Caco-2 (cell line): ENCODE measurements at places on chromosomes 3 and 15. TPM values are rescaled to one million over a fixed set of nuclear protein-coding genes. Genes with fewer than 3 reads are reported as not detected.

- no peak within 1 kb of the TSS for H3K4me3 ChIP-seq
- no peak within 1 kb of the TSS for H3K27ac ChIP-seq
- H3K36me3 ChIP-seq = no peaks in the 10 kb centered on the region
- H3K27me3 ChIP-seq = no peaks in the 10 kb centered on the region
- no peak for DNase-seq
Observed at GRCh38 chr3:46370839-46371518, at the start of gene CCR5. TSS of gene CCR5 (plus strand) at chr3:46370946. CDS start at chr3:46372903, 1,957 bp downstream.

The PCLAF gene
- 93.7 and 96.9 TPM in 2 replicates for total RNA-seq

GRCh38 chr15:79257454-79257853 is 25.1 kb upstream of the ANKRD34C start:
- no peak overlapping the region for H3K27ac ChIP-seq
- no peaks in the 10 kb centered on the region for H3K4me1 ChIP-seq
- H3K27me3 ChIP-seq = no peaks in the 10 kb centered on the region
- H3K36me3 ChIP-seq = no peaks in the 10 kb centered on the region

The CCDC33 gene
- total RNA-seq = not detected in 2 replicates

- no peak overlapping the region for H3K4me3 ChIP-seq
- peaks cover 2% of the 10 kb centered on the region for H3K4me1 ChIP-seq
- H3K27me3 ChIP-seq = no peaks in the 10 kb centered on the region
- no peak overlapping the region for H3K27ac ChIP-seq
Observed at GRCh38 chr3:189507856-189508255, 123.3 kb upstream of the TP63 start.

The ADPRH gene
- total RNA-seq = 2.8 TPM in 2 replicates

DNA sequence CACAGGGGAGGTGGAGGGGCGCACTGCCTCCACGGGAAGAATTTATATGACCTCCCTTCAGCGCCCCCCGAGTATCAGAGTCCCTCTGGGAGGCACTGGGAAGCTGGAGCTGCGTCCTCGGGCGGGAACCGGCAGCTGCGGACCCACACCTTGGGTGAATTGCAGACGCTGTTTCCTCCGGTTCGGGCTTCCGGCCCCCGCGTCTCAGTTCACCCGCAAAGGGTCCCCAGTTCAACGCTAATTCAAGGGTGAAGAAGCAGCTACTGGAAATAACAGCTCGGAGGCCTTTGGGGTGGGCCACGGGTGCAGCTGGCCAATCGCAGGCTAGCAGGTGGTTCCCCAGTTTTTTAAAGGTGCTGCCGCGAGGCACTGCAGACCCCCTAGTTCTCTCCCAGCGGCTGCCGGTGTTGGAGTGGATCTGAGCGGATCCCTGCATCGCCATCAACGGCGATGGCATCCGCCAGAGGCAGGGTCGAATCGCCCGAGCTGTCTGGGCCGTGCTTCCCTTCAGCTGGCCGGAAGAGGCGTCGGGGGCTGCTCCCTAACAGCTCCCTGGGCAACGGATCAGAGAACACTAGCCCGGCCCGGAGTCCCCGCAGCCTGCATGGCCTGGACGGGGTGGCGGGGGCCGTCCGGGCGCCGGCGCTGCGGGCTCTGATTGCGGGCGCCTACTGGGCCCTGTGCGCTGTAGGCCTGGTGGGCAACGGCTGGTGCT is 19.4 kb upstream of the ADAMTS7 start:
- H3K27ac ChIP-seq = no peak overlapping the region
- no peak for DNase-seq

The LRRC2 gene
- 0.21 and 0.27 TPM in 2 replicates for total RNA-seq

DNA sequence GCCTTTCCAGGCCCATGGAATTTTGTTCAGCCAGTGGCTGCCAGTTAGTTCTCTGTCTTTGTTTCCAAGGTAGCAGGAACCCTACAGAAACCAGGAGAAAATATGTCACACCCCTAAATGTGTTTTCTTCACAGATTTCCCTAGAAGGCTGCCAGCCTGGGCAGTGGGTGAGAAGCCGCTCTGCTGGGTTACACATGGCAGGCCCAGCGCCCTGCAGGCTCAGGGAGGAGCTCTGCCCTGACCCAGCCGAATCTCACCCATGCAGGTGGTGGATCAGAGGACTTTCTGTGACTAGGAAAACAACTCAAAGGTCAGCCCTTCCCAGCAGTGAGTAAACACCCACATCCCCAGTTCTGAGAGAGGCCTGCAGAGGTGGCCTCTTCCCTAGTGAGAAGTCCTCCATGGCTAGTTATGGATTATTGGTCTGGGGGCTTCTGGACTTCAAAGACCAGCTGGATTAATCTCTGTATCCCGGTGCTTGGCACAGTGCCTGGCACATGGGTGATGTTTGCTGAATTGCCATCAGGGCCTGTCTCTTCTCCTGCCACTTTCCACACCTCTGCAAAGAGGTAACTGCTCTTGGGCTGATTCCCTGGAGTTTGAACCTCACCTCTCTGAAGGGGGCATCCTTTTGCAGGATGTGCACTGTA is 34.7 kb upstream of the BDH1 start:
- H3K4me3 ChIP-seq = no peak overlapping the region
- peaks cover 46% of the 10 kb centered on the region for H3K4me1 ChIP-seq
- peak; percentile 85 for DNase-seq
- H3K27ac ChIP-seq = peak overlapping the region; percentile 48
- H3K27me3 ChIP-seq = no peaks in the 10 kb centered on the region

The PPARG gene
- total RNA-seq = 15.6 and 22.1 TPM in 2 replicates

DNA sequence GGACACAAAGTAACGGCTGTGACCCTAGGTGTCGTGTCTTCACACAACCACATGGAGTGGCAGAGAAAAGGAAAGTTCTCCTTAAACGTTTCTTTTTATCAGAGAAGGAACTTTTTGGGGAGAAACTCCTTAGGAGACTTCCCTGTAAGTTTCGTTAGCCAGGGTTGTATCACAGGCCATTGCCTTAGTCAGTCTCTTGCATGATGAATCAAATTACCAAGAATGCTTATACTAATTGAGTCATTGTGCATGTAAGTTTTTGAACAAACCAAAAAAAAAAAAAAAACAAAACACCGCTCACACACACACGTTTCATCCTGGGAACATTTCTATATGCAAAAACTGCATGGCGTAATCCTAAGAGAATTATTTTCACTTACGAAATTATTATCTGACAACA is 150.4 kb upstream of the SATB1 start:
- no peak overlapping the region for H3K4me3 ChIP-seq
- no peak for DNase-seq

GRCh38 chr3:4738737-4739274 is 240.4 kb upstream of the BHLHE40 start:
- no peaks in the 10 kb centered on the region for H3K27me3 ChIP-seq
- DNase-seq = no peak
- peaks cover 12% of the 10 kb centered on the region for H3K4me1 ChIP-seq
- H3K4me3 ChIP-seq = no peak overlapping the region
- no peak overlapping the region for H3K27ac ChIP-seq

The SLC9A9 gene
- not detected in 2 replicates for total RNA-seq

- H3K27me3 ChIP-seq = no peaks in the 10 kb centered on the region
- no peaks in the 10 kb centered on the region for H3K36me3 ChIP-seq
- H3K4me3 ChIP-seq = no peak overlapping the region
- H3K27ac ChIP-seq = no peak overlapping the region
- H3K4me1 ChIP-seq = peaks cover 28% of the 10 kb centered on the region
Observed at GRCh38 chr15:85440451-85440850, 60.0 kb downstream of the AKAP13 start.

DNA sequence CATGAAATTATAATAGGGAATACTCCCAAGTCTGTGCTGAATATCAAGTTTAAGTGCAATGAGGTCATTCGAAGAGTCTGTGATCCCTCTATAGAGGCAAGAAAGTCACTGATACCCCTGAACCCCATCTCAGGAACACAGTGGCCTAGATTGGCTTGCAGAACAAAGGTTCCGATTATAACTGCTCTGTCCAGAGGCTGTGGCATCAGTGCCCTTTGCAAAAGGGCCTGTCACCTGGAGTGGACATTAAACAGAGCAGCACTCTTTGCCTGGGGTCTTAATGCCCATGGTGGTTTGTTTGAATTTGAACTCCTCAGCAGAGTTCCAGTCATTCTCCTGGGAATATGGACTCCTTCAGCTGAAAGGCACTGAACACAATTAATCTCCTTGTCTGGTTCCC is 93.9 kb upstream of the SLCO3A1 start:
- no peak overlapping the region for H3K4me3 ChIP-seq
- DNase-seq = no peak
- no peaks in the 10 kb centered on the region for H3K4me1 ChIP-seq
- H3K27me3 ChIP-seq = no peaks in the 10 kb centered on the region
- no peak overlapping the region for H3K27ac ChIP-seq
